ENCODE measurements at places on chromosomes 12 and 14.
A peak's percentile ranks its signal among the peaks of the same experiment; 100 is the strongest.

DNA sequence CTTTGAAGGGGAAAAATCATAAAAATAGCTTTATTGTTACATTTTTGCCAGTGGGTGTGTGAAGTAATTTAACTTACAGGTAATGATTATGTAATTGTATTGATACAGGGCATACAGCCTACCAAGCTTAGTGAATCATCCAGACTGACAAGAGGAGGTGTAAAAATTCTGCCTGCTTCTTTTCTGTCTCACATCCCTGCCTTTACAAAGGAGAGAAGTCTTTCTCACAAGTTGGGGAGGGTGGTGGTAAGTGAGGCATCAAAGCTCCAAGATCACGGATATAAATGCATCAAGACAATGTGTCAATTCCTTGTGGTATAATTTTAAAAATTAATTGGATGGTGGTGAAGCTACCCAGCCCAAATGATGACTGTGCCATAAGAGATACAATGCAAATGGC, 39.0 kb upstream of the G2E3 start:
- no peak for DNase-seq

- peak; percentile 59 for DNase-seq
These were observed 449 bp downstream of the THAP2 start for GRCh38 chr12:71664411-71665089.

DNA sequence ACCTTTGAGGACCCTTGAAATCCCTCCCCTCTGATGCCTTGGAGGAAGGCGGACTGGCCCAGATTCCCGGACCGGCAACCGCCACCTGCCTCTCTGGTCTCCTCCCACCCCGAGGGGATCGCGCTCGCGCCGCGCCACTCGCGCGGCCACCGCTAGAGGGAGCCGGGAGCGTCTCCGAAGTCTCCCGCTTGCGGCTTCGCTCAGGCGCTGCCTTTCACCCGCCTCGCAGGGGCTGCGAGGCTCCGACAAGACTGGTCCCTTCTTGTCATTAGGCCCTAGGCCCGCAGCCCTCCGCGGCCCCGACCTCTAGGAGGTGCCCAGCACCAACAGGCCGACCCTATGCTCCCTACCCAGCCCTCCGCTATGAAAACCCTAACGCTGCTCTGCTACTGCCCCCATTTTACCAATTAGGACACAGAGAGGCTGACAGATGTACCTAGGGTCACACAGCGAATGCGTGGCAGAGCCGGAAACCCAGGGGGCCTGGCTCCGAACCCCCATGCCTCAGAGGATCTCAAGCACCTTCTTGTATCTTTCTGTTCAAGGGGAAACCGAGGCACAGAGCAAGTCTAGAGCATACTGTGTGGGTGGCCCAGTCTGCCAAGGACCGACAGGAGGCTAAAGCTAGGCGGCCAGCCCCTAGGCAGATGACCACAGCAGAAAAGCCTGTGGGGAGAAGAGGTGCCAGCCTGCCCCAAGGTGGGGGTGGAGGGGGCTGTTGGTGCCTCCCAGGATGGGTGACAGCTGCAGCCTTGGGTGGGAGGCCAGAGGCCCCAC, 21.4 kb upstream of the VSX2 start:
- peak; percentile 68 for DNase-seq

- DNase-seq: no peak
These were observed 281.7 kb upstream of the AMIGO2 start for GRCh38 chr12:47361389-47362021.

- no peak for DNase-seq
These were observed 88.7 kb downstream of the ACADS start for GRCh38 chr12:120814203-120814902.

DNA sequence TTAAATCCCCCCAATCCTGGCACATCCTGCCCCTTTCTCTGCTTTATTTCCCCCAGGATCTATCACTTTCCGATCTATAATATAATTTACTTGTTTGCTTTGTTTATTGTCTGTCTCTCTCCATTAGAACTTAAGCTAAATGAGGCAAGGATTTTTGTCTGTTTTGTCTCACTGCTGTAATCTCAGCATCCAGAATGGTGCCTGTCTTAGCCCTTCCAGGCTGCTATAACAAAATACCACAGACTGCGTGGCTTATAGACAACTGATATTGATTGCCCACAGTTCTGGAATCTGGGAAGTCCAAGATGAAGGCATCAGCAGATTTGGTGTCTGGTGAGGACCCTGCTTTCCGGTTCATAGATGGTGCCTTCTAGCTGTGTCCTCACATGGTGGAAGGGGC, 65.2 kb downstream of the VWF start:
- no peak for DNase-seq

GRCh38 chr14:67765192-67765834, 51.1 kb downstream of the ZFYVE26 start:
- no peak for DNase-seq

GRCh38 chr12:108846290-108846701, 11.1 kb downstream of the SSH1 start:
- DNase-seq: no peak

DNA sequence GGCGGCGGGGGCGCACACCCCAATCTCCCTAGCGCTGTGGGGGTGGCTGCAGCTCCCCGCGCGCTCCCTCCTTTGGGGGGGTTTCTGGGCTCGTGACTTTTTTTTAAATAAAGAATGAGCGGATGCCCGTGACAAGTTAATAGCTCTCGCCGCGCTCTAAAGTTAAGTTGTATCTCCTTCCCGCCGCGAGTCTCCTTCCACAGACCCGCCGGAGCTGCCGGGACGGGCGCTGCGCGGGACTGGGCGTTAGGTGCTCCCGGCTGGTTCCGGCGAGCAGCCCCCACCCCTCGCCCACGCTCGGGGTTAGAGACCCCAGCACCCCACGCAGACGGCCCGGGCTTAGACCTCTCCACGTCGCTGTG, 82.6 kb upstream of the HMGA2 start:
- DNase-seq: no peak

- no peak for DNase-seq
These were observed 106.3 kb downstream of the PTPRO start for GRCh38 chr12:15428632-15429031.

DNA sequence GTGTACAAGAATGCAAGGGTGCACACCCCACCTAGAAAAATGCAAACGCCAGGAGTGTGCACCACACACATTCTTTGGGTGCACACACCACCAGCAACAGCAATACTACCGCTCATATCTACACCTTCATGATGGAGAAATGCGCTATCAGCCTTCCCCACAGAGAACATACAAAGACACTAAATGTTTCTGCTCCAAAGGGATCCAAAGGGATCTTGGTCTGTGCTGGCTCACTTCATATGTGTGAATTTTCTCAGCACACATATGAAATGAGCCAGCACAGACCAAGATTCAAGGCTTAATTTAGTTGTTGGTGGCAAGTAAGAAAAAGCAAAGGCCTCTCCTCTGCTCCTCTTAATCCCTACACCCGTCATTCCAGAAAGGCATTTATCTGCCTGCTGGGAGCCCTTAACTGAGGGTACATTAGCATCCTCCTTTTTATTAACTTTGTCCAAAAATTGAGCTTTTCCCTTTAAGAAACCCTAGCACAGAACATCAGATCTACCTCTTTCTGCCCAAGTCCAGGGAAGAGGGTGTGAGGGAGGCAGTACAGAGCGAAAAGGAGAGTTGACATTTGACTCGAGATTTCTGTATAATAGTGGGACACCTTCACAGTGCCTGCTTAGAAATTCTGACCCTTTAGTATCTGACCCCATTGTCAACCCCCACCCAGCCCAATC, 8.3 kb downstream of the BMP4 start:
- no peak for DNase-seq

GRCh38 chr14:89625244-89625713, 208.2 kb upstream of the FOXN3 start:
- DNase-seq: peak; percentile 81

DNA sequence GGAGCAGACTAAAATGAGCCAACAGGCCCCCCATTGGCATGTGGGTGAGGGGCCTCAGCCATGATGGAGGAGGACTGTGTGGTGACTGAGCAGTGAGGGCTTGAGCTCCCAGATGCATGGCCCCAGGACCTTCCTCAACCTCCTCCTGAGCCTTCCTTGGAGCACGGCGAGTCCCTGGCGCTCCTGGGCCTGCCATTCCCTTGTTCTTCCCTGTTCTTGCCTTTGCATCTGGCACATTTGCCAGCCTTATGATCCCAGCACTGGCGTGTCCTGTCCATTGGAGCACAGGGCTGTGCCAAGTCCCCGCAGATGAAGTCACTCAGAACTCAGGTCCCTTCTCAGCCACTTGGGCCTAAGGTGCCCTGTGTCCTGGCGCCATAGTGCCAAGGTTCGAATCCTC, 40.3 kb upstream of the MEG3 start:
- DNase-seq: no peak

DNA sequence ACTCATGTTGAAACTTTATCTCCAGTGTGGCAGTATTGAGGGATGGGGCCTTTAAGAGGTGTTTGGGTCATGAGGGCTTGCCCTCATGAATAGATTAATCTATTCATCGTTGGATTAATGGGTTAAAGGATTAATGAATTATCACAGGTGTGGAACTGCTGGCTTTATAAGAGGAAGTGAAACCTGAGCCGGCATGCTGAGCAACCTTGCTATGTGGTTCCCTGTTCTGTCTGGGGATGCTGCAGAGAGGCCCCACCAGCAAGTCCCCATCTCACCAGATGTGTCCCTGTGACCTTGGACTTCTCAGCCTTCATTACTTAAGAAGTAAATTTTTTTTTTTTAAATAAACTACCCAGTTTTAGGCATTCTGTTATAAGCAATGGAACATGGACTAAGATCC, 109.6 kb downstream of the DYRK2 start:
- no peak for DNase-seq

- DNase-seq: no peak
These were observed 12.6 kb upstream of the SERPINA10 start for GRCh38 chr14:94305620-94306019.

DNA sequence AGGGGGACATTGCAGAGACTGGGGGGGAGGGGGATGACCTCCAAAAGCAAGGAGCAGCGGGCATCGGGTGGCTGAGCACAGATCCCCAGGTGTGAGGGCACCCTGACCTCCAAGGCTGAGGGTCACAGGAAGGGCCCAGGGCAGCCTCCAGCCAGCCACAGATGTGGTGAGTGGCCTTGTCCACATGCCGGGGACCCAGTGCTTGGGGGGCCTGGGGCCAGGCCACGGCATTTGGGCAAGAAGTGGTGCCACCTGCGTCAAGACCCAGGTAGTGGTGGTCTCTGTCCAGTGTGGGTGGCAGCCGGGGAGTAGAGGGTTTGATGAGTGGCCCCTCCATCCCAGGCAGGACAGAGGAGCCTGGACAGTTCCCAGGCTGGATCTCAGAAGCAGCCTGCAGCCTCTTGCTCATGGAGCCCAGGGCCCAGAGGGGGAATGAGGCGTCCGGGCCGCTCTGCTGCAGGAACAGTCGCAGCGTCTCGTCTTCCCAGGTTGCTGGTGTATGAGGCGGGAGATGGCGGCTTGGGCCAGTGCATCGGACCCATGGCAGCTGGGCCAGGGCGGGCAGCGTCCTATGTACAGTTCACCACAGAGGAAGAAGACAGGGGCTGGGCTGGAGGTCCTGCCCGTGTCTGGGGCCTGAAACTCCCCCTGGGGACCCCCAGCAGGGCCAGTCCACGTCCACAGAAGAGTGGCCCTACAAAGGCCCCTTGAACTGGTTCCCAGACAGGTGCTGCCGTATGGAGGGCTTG, 33.5 kb downstream of the CCNK start:
- no peak for DNase-seq

- DNase-seq: no peak
These were observed 18.7 kb upstream of the NOS1 start for GRCh38 chr12:117380083-117380482.

GRCh38 chr14:61153431-61153830, 127.7 kb downstream of the TMEM30B start:
- DNase-seq: no peak

GRCh38 chr12:116539905-116540482, 19.2 kb upstream of the MAP1LC3B2 start:
- no peak for DNase-seq

GRCh38 chr12:74334780-74335179, 202.9 kb upstream of the ATXN7L3B start:
- no peak for DNase-seq

DNA sequence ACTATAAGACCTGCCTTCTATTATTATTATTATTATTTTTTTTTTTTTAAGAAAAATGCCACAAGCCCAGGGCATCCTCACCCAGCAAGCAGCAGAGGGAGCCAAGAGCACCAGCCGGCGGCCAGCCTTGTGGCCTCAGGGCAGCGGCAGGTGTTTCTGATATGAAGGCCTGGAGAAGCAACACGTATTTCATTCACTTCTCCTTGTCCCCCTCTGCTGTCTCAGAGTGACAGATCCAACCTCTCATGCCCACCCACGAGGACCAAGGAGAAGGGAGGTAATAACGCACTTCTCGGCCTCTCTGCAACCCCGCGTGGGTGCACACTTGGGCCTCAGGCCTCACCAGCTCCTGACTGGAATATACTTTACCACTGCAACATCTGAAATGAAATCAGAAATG, 25.4 kb downstream of the CDC42BPB start:
- DNase-seq: peak; percentile 47

GRCh38 chr12:82625523-82625922, 61.2 kb upstream of the TMTC2 start:
- DNase-seq: peak; percentile 70

DNA sequence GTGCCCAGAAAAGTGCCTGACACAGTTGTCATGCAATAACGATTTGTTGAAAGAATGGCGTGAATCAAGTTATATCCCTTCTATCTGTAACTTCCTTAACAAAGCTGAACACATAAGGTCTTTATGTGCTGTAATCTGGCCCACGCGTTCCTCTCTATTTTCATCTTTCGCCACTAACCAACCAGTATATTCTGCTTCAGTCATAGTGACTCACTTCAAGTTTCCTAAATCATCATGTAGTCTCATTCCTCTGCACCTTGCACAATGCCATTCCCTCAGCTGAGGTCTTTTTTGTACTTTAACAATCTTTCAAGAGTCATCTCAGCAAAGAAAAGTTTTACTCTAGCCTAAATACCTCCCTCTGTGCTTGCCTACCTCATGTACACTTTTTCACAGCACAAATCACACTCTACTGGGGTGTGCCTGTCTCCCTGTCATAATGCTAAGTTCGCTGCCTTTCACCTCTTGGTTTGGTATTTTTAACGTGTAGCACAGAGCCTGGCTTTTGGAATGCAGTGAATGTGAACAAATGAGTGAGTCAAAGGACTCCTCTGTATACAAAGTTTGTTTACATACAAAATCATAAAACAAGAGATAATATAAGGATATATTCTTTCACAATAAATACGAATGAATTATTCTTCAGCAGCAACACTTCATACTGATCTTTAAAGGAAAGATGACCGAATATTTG, 2.9 kb upstream of the CMAS start:
- DNase-seq: no peak

DNA sequence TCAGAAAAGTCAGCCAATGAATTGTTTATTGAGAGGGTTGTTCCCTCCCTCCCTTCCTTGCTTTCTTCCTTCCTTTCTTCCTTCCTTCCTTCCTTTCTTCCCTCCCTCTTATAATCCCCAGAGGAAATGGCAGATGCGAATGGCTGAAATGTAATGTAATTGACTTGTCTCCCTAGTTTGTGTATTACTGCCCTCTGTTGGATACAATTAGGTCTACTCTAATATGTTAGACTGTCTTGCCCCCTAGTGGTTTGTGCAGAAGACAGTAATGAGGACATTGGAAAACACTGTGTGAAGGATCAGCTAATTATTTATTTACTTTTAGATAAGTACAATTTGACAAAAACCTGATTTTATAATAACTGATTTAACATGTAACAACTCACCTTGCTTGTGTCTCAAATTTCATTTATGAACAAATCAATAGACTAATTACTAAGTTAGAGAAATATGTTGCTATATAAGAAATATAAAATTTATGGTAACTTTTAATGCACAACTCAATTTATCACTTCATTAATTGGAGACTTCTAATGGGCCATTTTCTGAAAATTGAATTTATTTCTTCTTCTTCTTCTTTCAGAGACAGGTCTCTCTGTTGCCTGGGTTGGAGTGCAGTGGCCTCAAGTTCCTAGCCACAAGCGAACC, 229.8 kb upstream of the LRIG3 start:
- peak; percentile 84 for DNase-seq
